ENCODE measurements at places on chromosomes 16 and 17.

DNA sequence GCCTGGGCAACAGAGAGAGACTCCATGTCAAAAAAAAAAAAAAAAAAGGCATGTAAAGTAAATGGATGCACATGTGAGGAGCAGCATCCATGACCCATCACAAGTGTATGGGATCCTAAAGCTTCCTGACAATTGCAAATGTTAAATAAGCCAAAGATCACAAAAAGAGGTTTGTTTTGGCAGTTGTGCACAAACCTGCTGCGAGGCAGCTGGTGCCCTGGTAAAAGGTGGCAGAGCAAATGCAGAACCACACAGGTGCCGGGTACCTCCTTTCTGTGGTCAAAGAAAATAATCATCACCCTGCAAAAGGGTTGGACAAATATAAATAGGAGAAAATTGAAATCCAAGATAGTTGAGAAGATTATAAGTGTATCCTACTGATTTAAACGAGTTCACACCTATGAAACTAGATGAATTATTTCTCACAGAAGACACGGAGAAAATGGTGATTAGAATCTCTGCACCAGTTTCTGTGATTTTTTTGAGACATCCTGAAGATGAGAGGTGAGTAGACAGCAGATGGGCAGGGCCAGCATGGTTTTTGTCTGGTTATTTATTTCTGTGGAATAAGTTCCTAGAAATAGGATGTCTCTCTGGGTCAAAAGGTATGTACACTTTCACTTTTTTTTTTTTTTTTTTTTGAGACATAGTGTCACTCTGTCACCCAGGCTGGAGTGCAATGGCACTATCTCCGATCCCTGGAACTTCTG lies 291.3 kb downstream of the CDH13 start:
- DNase-seq, result no peak

GRCh38 chr16:89588413-89589109 lies 13.0 kb downstream of the CPNE7 start:
- DNase-seq, result no peak

- DNase-seq, result no peak
Observed at GRCh38 chr17:4652997-4653396, 11.5 kb upstream of the ALOX15 start.

- no peak for DNase-seq
Observed at GRCh38 chr17:81511554-81511803, 1.1 kb downstream of the ACTG1 start.

- DNase-seq, result no peak
Observed at GRCh38 chr17:73950593-73950914, 252.9 kb upstream of the RPL38 start.

DNA sequence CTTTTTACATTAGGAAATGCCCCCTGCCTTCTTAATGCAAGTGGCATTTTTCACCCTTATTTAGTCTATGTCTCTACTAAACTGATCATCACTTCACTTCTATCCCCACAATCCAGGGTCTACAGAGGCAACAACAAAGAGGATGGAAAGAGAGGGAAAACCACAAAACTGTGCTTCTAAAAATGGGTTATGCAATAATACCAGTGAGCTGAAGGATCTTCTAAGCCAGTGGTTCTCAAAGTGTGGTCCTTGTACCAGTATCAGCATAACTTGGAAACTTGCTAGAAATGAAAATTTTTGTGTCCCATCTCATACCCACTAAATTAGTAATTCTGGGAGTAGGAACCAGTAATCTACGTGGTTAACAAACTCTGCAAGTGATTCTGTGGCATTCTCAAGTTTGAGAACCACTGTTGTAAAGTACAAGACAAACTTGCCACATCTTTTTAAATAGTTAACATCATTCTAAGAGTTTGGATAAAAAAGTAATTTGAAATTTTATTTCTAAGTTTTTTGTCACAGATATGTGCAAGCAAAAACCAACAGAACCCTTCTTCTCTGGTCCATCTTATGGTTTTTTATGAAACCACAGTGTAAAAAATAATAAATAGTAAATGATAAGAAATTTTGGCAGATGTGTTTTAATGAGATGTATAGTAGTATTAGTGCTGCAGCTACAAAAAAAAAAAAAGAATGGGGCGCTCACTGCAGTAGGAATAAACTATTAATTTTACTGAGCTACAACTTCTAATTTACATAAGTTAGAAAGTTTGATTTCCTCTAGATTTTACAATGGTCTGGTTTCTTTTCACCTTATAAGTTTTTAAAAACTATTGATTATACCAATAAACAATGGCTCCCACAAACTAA lies 16.2 kb downstream of the CDC27 start:
- no peak for DNase-seq

GRCh38 chr17:58969156-58969555 lies 137.5 kb downstream of the TRIM37 start:
- DNase-seq, result no peak

GRCh38 chr17:5446786-5447185 lies 7.8 kb upstream of the C1QBP start:
- DNase-seq, result no peak

GRCh38 chr16:79988089-79988488 lies 387.6 kb upstream of the MAF start:
- DNase-seq, result no peak

- DNase-seq, result no peak
Observed at GRCh38 chr16:11621539-11621919, 34.8 kb upstream of the LITAF start.

GRCh38 chr17:47839071-47839470 lies 2.0 kb downstream of the SCRN2 start:
- no peak for DNase-seq

- DNase-seq, result no peak
Observed at GRCh38 chr17:55299162-55299838, 34.5 kb downstream of the HLF start.

GRCh38 chr17:76674600-76674999 lies 31.0 kb upstream of the ST6GALNAC1 start:
- DNase-seq, result no peak
